Umbilical cord (tissue), 2 donors: ENCODE measurements at places on chromosomes 4 and X.
A peak's percentile ranks its signal among the peaks of the same experiment; 100 is the strongest.

DNA sequence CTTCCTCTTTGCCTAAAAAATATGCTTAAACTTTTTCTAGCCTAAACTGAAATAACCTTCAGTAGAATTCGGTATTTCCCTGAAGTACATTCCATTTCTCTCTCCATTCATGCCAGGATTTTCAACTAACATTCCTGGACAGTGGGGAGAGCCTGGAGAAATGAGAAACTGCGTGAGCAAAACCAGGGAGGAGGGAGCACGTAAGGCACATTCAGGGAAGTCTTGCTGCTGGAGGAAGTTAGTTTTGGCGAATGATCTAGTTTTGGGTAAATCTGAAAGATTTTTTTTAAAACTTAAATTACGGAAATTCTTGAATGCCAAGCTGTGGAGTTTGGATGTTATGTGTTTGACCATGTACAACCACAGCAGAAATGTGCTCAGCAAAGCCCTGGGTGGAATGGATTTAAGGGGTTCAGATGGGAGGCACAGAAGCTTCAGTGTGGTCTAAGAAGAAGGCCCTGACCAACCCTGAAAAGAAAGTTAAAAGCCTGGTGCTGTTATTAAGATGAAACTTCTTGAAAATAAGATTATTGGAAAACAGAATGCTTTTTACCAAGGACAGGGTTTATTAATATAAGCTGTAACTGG, 347.8 kb downstream of the ANK2 start:
- peak; percentile 87 for DNase-seq

DNA sequence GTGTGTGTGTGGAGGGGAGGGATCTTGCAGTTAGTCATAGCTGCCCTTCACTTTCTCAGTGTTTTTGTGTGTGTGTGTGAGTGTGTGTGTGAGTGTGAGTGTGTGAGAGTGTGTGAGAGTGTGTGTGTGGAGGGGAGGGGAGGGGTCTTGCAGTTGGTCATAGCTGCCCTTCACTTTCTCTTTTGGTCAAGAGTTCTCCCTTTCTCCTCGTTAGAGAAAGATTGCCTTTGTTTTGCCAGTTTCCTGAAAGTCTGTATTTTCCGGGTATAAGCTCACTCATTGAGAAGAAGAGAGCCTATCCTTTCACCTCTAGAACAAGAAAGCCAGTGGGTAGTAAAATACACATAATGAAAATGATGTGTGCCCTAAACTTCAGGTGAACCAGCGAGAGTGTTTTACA, 75.2 kb upstream of the ENPP6 start:
- no peak for DNase-seq

DNA sequence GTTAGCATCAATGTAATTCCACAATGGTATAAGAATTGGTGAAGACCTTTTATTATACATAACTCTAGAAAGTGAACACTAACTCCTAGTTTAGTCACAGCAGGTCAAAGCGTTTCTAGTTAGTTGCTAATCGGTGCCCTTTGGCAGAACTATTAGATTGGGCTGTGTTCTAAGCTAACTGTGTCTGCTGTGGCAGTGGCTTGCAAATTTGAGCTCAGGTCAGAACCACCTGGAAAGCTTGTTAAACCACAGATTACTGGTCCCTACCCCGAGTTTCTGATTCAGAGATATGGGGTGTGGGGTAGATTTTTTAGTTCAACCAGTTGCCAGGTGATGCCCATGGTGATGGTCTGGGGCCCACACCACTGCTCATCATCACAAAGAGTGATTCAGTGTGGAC, 332.1 kb downstream of the UNC5C start:
- DNase-seq = no peak

GRCh38 chr4:41963105-41963504, 18.5 kb upstream of the DCAF4L1 start:
- DNase-seq = no peak

- DNase-seq = no peak
These were observed 13.2 kb downstream of the CC2D2A start for GRCh38 chr4:15482842-15483241.

DNA sequence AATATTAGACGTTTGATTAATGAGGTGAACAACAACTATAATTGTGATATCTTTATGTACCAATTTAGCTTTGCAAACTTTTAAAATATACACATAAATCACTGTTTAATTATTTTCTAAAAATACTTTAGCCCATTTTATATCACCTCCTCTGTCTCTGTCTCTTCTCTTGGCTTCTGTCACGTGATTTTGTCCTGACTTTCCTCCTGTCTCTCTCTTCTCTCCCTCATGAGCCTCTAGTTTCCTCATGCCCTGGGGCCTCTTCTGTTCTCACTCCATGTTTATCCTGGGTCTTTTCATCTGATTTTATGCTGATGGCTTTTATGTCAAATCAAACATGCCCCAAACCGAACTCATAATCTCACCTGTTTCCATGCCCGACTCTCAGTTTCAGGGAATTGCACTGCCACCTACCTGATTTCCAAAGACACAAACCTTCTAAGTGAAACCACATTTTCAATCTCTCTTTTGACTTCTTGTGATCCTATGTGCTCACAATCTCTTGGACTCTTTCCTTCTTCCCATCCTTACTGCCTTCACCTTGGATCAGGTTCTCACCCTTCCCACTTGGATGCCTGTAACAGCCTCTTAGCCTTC, 303.0 kb upstream of the GALNT7 start:
- no peak for DNase-seq

DNA sequence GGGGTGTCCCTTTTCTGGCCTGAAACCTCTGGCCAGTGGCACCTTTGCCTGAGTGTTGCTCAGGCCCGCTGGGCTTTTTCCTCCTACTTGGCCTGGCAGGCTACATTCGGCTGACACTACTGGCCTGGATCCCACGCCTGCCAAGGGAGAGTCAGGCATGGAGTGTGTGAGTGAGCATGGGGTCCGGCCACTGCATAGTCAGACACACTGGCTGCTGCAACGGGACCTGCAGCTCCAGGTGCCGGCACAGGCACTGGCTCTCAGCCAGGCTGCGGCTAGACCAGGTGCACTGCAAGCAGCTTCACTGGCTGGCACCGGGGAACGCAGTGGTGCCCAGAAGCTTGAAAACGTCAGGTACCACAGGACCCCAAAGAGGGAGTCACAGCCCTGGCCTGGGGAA, 434.9 kb downstream of the ARHGAP24 start:
- DNase-seq = no peak

DNA sequence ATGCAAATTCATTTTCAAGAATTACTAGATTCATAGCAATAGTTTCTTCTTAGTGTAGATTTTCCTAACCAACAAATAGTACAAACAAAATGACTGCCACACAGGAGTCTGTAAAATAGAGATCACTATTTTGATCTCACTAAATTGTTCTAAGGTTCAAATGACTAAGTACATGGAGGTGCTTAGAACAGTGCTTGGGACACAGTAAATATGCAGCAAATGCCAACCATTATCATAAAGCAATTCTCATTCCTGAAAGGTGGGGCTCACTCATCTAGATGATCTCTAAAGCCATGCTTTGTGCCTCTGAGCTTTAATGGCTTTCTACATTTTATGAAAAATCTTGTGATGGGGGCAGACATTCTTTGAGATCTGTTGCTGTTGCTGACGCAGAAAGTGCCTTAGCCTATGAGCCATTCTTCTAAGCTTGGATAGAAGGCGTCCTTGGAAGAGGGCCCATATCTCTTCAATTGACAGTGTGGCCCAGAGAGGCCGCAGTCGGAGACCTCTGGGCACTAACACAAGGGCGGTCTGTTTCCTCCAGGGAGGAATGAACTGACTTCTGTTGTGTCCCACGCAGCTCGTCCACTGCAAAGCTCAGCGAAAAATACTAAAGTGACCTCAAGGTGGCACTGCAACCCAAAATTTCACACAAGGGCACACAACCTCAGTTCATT, 23.5 kb downstream of the TLR10 start:
- peak; percentile 88 for DNase-seq

GRCh38 chr4:101831816-101832215, 41.3 kb downstream of the BANK1 start:
- DNase-seq = no peak

DNA sequence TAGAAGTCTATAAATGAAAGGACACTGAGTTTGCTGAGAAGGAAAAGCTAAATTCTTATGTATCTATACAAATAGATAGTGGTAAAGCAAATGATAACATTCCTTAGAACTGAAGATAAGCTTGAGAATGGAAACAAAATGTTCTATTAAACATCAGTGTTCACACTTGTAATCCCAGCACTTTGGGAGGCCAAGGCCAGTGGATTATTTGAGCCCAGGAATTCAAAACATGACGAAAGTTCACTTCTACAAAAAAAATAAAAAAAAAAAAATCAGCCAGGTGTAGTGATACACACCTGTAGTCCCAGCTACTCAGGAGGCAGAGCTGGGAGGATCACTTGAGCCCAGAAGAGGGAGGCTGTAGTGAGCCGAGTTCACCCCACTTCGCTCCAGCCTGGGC, 199.8 kb downstream of the COMMD8 start:
- DNase-seq = no peak

- DNase-seq = no peak
These were observed 68.7 kb upstream of the ARX start for GRCh38 chrX:25084446-25084845.

DNA sequence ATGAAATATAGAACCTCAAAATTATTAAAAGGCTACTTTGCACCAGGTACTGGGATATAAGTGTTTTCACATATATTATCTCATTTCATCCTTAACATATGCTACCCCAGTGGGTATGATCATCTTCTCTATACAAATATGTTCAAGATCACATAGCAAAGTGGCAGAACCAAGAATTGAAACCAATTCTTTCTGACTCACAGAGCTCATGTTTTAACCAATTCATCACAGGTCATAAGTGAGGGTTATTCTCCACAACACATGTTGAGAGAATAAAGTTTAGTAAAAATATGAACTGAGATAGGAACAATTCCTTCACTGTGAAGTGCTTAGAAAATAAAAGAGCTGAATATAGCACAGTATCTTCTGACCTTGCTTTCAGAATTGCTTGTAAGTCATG, 442.9 kb upstream of the RASGEF1B start:
- DNase-seq = no peak

DNA sequence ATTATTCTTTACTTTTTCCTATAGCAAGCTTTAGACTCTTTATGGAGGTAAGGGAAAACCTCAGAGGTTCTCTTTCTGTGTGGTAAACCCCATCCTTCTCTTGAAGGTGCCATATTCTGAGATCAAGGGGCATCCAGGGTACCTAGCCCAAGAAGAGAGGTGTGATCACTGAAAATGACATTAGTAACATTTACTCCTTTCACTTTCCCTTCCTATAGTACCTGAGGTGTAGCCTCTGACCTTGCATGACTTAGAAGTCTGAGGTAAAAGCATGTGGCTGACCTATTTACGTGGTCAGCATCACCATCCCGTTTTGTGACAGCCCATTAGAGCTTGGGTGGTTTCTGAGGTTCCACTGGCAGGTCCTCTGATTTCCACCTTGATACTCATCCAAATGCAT, 25.7 kb downstream of the SGMS2 start:
- no peak for DNase-seq

DNA sequence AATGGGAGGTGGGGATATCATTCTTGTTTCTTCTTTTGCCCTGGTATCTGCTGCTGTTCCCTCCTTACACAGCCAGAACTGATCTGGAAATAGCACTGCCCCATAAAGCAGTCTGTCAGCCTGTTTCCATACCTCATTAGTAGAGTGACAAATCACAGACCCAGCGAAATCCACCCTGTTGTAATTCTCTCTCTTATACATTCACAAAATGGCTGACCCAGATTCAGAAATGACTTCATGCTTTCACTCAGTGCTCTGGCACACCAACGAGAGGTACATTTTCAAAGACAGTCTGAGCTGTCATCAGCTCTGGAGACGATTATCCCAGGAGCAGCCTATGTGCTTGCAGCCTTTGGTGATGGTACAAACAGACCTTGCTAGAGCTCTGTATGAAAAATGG, 164.6 kb downstream of the AFF2 start:
- peak; percentile 36 for DNase-seq

DNA sequence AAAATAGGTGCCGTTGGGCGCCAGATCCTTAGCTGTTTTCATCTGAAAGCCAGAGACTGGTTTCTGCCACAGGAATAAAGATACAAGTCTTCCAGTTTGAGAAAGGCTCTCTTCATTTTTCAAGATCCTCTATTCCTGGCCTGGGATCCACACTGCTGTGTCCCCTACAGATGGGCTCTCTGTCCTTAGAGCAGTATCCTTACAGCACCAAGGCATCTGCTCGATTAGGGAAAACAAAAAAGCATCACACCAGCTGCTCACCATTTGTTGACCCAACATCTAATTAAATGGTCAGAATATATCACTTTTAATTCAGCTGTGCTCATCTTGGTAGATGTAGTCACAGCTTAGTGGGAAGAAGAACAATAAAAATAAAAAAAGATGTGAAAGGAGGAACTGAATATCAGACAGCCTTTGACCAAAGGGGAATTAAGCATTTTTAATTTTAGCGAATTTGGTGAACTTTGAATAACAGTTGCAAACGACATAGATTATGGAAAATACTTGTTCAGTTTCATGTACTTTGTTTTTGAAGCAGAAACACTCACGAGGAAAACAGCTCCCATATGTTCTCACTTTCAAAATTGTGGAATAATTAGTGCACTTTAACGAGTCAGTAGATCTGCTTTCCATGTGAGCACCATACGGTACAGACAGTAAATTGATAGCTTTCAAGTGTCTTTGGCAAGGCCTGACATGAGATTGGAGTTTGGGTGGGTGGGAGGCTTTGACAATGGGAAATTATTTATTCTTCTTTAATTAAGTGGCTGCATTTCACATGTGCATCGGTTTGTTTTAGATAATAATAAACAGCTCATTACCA, 148.4 kb upstream of the CLNK start:
- no peak for DNase-seq

DNA sequence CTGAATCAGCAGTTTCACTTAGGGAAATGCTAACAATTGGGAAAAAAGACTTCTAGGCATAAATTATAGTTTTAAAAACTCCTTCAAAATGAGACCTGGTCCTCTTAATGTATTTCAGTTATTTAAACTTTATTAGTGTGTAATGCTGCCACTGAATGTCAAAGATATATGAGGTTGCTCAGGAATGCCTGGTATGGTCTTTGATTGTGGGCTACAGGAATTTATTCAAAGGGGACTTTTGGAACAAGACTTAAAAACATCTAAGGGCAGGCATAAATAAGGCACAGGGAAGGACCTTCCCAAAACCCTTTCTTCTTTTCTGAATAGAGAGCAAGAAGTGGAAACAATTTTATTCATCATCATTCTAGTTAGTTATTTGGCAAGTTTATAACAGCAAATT, 439.1 kb downstream of the TLL1 start:
- DNase-seq = no peak

DNA sequence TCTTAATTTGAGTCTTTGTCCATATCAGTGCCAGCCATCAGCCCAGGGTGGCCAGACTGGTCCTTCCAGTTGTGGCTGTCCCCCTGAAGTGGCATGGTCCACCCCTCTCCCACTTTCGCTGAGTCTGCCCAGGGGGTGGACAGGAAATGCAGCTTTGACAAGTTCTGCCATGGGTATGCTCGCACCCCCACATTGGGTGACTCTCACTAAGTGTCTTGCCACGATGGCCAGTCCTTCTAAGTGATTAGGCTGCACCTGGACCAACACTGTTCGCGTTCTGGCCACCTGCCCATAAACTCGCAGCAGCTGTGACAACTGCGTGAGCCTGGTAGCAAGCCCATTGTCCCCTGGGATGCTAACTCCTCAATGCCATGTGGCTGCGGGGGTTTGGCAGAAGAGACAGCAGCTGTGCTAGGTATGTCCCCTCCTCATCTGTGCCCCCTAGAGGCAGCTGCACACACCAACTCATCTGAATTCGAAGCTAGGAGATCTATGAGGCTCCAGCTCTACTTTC, 10.0 kb upstream of the LNX1 start:
- no peak for DNase-seq

GRCh38 chrX:23883737-23884354, 23.9 kb downstream of the APOO start:
- DNase-seq = no peak

GRCh38 chr4:106529348-106530023, 160.9 kb upstream of the GIMD1 start:
- DNase-seq = no peak

GRCh38 chr4:15148691-15149090, 146.4 kb downstream of the CPEB2 start:
- DNase-seq = no peak
